ENCODE measurements at places on chromosomes 5 and 9.

DNA sequence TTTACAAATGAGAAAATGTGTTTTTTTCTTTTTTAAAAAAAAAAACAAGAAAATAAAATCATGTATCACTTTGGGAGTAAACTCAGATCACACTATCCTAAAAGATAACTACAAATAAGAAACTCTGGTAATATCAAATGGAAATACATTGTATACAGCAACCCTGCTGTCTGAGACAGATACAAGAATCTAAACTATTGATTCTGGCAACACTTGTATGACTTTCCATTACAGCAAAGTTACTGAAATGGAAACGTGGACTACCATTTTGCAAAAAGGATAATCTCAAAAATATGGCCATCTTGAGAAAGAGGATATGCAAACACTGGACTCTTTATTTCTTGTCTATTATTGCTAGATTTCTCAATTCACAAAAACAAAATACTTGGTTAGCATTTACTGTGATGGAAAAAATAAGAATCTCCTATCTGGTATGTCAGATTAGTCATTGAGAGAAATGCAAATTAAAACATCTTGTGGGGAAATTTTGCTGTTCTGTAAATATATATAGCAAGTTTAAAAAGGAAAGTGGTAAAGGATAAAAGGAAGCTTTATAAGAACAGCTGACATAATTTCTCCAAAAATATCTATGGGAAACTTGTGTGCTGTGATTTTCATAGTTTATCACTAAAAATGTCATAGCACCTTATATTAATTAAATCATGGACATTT, 112.9 kb upstream of the FER start:
- no peaks in the 10 kb centered on the region for H3K36me3 ChIP-seq
- H3K27ac ChIP-seq: no peak overlapping the region
- H3K4me3 ChIP-seq: no peak overlapping the region
- H3K27me3 ChIP-seq: no peaks in the 10 kb centered on the region
- no peak for DNase-seq
- no peaks in the 10 kb centered on the region for H3K4me1 ChIP-seq

DNA sequence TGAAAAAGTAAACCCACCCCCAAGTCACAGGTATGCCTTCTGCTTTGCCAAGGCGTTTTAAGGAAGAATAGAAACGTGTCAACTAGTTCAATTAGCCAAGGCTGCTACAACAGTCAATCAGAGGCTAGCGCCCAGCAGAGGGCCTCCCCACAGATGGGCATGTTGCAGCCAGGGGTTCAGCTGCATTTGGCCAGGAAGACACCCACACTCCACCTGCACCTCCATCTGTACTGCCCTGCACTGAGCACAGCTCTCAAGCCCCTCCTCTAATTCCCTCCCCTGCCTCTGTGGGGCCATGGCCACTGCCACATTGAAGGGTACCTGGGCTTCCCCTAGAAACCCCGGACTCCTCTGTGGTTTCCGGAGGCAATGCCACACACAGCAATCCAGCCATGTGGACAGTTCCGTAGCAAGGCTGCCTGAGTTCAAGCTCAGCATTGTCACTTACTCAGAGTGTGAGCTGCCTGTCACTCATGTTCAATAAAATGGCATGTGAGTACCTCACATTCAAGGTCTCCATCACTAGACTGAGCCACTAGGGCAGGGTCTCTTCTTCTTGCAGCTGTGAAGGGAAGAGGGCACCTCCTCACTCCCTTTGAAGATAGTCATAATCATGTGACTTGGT, 248.4 kb downstream of the IRX2 start:
- H3K4me3 ChIP-seq: no peak overlapping the region
- H3K27me3 ChIP-seq: no peaks in the 10 kb centered on the region
- H3K36me3 ChIP-seq: no peaks in the 10 kb centered on the region
- DNase-seq: no peak
- no peaks in the 10 kb centered on the region for H3K4me1 ChIP-seq

- H3K27me3 ChIP-seq: no peaks in the 10 kb centered on the region
- H3K36me3 ChIP-seq: no peaks in the 10 kb centered on the region
- no peak overlapping the region for H3K4me3 ChIP-seq
- DNase-seq: no peak
- H3K27ac ChIP-seq: no peak overlapping the region
These were observed 11.0 kb downstream of the PRDM12 start for GRCh38 chr9:130675396-130675795.

DNA sequence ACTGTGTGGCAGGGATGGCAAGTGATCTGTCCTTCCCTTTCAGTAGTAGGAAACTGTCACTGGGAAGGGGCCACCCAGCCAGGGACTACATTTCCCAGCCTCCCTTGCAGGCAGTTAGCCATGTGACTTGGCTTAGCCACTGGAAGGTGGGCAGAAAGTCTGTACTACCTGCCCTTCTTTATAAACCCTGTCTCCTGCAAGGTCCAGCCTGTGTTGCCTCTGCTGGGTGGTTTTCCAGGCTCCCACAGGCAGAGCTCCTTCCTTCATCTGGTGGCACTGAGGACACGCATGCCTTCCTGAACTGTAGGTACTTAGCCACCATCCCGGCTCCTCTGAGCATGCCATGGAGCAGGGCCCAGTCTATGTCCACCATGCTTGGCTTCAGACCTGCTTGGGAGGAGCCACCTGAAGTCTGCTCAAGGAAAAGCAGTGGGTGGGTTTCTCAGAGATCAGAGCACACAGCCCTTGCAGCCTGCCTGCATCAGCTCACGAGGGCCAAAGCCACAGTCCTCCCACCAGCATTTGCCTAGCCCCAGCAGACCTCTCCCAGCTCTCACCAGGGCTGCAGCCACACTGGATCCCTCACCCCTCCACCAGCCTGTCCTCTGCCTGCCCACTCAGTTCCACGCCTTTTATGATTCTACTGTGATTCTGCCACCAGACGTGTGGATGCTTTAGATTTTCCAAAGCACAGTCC, 16.7 kb upstream of the SLC25A51 start:
- no peak overlapping the region for H3K4me3 ChIP-seq
- peaks cover 45% of the 10 kb centered on the region for H3K4me1 ChIP-seq
- H3K36me3 ChIP-seq: no peaks in the 10 kb centered on the region
- no peak for DNase-seq
- no peaks in the 10 kb centered on the region for H3K27me3 ChIP-seq
- H3K27ac ChIP-seq: no peak overlapping the region

- H3K4me3 ChIP-seq: peak overlapping the region; percentile 60
- H3K4me1 ChIP-seq: peaks cover 40% of the 10 kb centered on the region
- peak; percentile 83 for DNase-seq
- no peaks in the 10 kb centered on the region for H3K36me3 ChIP-seq
- H3K27me3 ChIP-seq: no peaks in the 10 kb centered on the region
- H3K27ac ChIP-seq: peak overlapping the region; percentile 91
These were observed 247.7 kb upstream of the ANKRD55 start for GRCh38 chr5:56480705-56481427.

GRCh38 chr5:150241298-150242160, 48.0 kb downstream of the CAMK2A start:
- H3K27me3 ChIP-seq: no peaks in the 10 kb centered on the region
- H3K27ac ChIP-seq: no peak overlapping the region
- DNase-seq: no peak
- H3K4me3 ChIP-seq: no peak overlapping the region
- H3K4me1 ChIP-seq: peaks cover 3% of the 10 kb centered on the region
- no peaks in the 10 kb centered on the region for H3K36me3 ChIP-seq

DNA sequence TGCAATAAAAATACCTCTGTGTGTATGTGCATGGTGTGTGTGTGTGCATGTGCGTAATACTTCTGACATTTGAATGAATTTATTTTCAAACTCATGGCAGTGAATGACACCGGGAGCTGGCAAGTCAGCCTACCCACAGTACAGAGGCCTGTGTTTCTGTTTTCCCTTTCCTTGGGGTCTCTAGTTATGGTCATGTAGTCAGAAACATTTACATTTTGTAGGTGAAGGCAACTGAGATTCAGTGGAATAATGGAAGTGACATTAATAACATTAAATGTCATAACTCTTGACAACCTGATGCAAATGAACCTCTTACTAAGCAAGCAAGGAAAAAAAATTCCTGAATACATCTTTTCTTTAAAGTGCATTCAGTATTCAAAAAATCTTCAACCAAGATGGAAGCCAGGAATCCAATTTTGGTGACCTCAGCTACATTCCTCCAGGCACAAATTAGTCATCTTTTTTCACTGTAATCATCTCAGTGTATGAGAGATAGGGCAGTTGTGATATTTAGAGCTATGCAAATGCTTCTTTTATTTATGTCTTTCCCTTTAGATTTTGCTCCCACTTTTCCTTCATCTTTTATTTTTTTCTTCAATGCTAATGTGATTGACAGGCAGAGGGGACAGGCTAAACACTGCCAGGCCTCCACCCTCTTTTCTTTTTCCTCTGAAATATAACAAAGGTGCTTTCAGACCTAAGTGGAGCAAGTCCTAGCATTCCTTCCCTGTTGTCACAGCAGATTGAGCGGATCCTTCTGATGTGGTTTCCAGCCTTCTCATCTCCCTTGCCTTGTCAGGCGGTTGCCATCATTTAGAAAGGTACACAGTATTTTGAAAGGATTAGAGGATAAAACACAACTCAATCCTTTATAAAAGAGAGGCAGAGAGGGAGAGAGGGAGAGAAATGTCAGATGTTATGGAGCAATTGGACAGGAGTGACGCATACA, 569.8 kb upstream of the ADAMTS16 start:
- no peaks in the 10 kb centered on the region for H3K4me1 ChIP-seq
- H3K27me3 ChIP-seq: no peaks in the 10 kb centered on the region
- DNase-seq: no peak
- H3K36me3 ChIP-seq: no peaks in the 10 kb centered on the region
- H3K4me3 ChIP-seq: no peak overlapping the region
- H3K27ac ChIP-seq: no peak overlapping the region

DNA sequence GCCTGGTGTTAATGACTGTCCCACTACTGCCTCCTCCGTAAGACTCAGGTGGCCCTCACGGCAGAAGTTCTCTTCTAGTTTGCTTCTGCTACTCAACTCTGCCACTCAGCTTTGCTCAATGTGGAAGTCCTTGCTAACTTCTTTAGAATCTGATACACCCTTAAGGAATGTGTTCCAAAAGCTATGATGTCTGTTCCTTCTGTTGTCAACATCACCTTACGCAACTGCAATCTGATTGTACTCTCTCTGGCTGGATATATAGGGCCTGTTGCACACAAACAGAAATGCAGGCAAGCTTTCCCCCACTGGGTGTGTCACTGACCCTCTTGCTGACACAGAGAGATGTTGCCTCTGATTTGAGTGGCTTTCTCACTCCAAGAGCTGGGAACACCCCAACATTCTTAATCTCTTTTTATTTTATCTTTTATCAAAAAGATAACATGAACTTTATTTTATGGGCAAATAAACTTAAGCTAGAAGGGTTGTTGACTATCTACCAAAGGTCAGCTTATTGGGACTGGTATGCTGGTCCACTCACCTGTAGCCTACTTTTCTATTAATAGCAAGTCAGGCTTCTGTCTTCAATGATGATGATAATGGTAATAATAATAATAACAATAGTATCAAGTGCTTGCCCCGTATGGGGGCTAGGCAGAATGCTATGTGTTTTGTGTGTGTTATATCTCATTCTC, 25.2 kb downstream of the TMEM252 start:
- no peak overlapping the region for H3K4me3 ChIP-seq
- H3K4me1 ChIP-seq: peaks cover 17% of the 10 kb centered on the region
- H3K27ac ChIP-seq: peak overlapping the region; percentile 4
- H3K27me3 ChIP-seq: no peaks in the 10 kb centered on the region

- H3K36me3 ChIP-seq: no peaks in the 10 kb centered on the region
- H3K4me1 ChIP-seq: peaks cover 8% of the 10 kb centered on the region
These were observed 21.1 kb downstream of the PITX1 start for GRCh38 chr5:135012951-135013391.

DNA sequence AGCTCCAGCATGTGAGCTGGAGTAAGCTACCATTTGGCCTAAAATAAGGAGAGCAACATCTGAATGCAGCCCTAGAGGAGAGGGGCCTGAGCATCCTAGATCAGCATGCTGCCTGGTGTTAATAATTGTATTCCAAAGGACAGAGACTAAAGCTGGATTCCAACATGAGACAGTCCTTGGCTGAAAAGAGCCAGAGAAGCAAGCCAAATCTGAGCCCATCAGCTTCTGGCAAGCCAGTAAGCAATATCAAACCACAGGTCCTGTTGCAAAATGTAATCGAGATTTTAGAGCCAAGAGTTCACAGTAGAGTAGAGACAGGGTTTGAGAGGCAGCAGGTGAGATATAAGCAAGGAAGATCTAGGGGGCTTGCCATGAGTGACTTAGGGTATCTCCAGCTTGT, 42.3 kb upstream of the DMAC1 start:
- no peaks in the 10 kb centered on the region for H3K4me1 ChIP-seq
- no peaks in the 10 kb centered on the region for H3K36me3 ChIP-seq
- no peak overlapping the region for H3K27ac ChIP-seq
- no peaks in the 10 kb centered on the region for H3K27me3 ChIP-seq
- H3K4me3 ChIP-seq: no peak overlapping the region
- no peak for DNase-seq

- DNase-seq: peak; percentile 82
- H3K36me3 ChIP-seq: no peaks in the 10 kb centered on the region
- H3K4me3 ChIP-seq: no peak overlapping the region
These were observed 62.4 kb upstream of the UBAC1 start for GRCh38 chr9:136023410-136024225.

- DNase-seq: no peak
- H3K36me3 ChIP-seq: no peaks in the 10 kb centered on the region
- H3K27me3 ChIP-seq: peaks cover 2% of the 10 kb centered on the region
- H3K27ac ChIP-seq: no peak overlapping the region
- H3K4me1 ChIP-seq: peaks cover 8% of the 10 kb centered on the region
- H3K4me3 ChIP-seq: no peak overlapping the region
These were observed 22.5 kb downstream of the FGD3 start for GRCh38 chr9:92969516-92970466.

GRCh38 chr9:129863059-129863690, 27.9 kb downstream of the USP20 start:
- no peak for DNase-seq
- peaks cover 36% of the 10 kb centered on the region for H3K4me1 ChIP-seq
- peaks cover 40% of the 10 kb centered on the region for H3K36me3 ChIP-seq

- no peak for DNase-seq
- H3K27ac ChIP-seq: no peak overlapping the region
These were observed 656.8 kb downstream of the IRX1 start for GRCh38 chr5:4252385-4252784.

- H3K4me3 ChIP-seq: no peak overlapping the region
These were observed 6.9 kb downstream of the RAB14 start for GRCh38 chr9:121194730-121195129.

GRCh38 chr9:97564291-97565175, 63.1 kb downstream of the TMOD1 start:
- H3K4me3 ChIP-seq: no peak overlapping the region
- no peak for DNase-seq
- H3K27ac ChIP-seq: peak overlapping the region; percentile 65

- DNase-seq: no peak
- H3K4me1 ChIP-seq: peaks cover 7% of the 10 kb centered on the region
- no peaks in the 10 kb centered on the region for H3K27me3 ChIP-seq
- H3K4me3 ChIP-seq: no peak overlapping the region
- H3K27ac ChIP-seq: no peak overlapping the region
- no peaks in the 10 kb centered on the region for H3K36me3 ChIP-seq
These were observed 19.1 kb downstream of the GLRA1 start for GRCh38 chr5:151905557-151905961.

GRCh38 chr9:131798246-131798645, 58.4 kb upstream of the RAPGEF1 start:
- no peak overlapping the region for H3K4me3 ChIP-seq
- no peaks in the 10 kb centered on the region for H3K4me1 ChIP-seq
- H3K27me3 ChIP-seq: peaks cover 26% of the 10 kb centered on the region
- DNase-seq: no peak
- H3K36me3 ChIP-seq: no peaks in the 10 kb centered on the region

- no peaks in the 10 kb centered on the region for H3K27me3 ChIP-seq
- no peaks in the 10 kb centered on the region for H3K36me3 ChIP-seq
- DNase-seq: no peak
- H3K4me1 ChIP-seq: no peaks in the 10 kb centered on the region
- no peak overlapping the region for H3K27ac ChIP-seq
- H3K4me3 ChIP-seq: no peak overlapping the region
These were observed 56.2 kb upstream of the GABRB2 start for GRCh38 chr5:161602736-161603135.
